Activated naive CD4-positive, alpha-beta T cell treated with anti-CD3 and anti-CD28 coated beads for 36 hours (primary cell): ENCODE measurements at places on chromosomes 7 and 10. TPM values are rescaled to one million over a fixed set of nuclear protein-coding genes. Genes with fewer than 3 reads are reported as not detected.

- peaks cover 3% of the 10 kb centered on the region for H3K27me3 ChIP-seq
- H3K36me3 ChIP-seq = no peaks in the 10 kb centered on the region
- no peak for DNase-seq
- no peak overlapping the region for H3K27ac ChIP-seq
- peaks cover 8% of the 10 kb centered on the region for H3K4me1 ChIP-seq
These were observed 120.9 kb upstream of the KCTD7 start for GRCh38 chr7:66507764-66508296.

DNA sequence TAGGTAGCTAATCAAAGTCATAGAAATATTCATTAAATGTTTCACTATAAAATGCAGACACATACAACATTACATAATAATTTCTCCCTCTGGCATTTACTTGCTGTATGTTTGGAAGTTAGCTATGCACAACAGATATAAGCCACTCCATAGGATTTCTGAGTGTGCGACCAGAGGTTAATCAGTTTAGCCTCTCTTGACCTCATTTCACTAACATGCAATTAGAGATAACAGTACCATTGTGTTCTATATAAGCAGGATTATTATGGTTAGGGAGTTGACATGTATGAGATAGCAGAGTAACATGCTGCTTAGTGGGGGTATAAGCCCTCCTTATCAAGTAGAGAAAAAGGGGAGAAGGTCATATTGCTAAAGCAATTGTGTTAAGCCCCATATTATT is 26.4 kb downstream of the GLUD1 start:
- H3K27me3 ChIP-seq = no peaks in the 10 kb centered on the region
- H3K36me3 ChIP-seq = peaks cover 49% of the 10 kb centered on the region
- H3K27ac ChIP-seq = no peak overlapping the region
- DNase-seq = no peak
- no peak overlapping the region for H3K4me3 ChIP-seq
- H3K4me1 ChIP-seq = no peaks in the 10 kb centered on the region

DNA sequence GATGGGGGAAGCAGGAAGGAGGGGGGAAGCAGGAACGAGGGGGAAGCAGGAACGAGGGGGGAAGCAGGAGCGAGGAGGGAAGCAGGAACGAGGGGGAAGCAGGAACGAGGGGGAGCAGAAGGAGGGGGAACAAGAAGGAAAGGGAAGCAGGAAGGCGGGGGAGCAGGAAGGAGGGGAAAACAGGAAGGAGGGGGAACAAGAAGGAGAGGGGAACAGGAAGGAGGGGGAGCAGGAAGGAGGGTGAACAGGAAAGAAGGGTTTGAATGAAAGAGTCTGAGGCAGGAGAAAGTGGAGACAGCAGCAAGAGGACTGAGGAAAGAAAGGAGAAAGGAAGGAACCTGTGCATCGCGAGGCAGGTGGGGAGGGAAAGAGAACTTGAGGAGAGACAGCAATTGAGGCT is 256.6 kb downstream of the PTEN start:
- H3K36me3 ChIP-seq = no peaks in the 10 kb centered on the region
- H3K4me1 ChIP-seq = peaks cover 10% of the 10 kb centered on the region
- peaks cover 14% of the 10 kb centered on the region for H3K27me3 ChIP-seq
- H3K4me3 ChIP-seq = no peak overlapping the region
- no peak for DNase-seq

POU6F2 gene
- not detected for total RNA-seq

C10orf105 gene
- 0.36 TPM for total RNA-seq
